Activated CD4-positive, alpha-beta T cell treated with anti-CD3 and anti-CD28 coated beads, Interleukin-2, amount 50 U/mL, for 16 hours (primary cell): ENCODE measurements at places on chromosomes 6 and 20.

- DNase-seq = no peak
These were observed 208.7 kb downstream of the PHF3 start for GRCh38 chr6:63844287-63844686.

GRCh38 chr20:38304845-38305447 lies 990 bp downstream of the BPI start:
- DNase-seq = peak; percentile 39

GRCh38 chr6:170013815-170014214 lies 262.4 kb downstream of the ERMARD start:
- DNase-seq = no peak

DNA sequence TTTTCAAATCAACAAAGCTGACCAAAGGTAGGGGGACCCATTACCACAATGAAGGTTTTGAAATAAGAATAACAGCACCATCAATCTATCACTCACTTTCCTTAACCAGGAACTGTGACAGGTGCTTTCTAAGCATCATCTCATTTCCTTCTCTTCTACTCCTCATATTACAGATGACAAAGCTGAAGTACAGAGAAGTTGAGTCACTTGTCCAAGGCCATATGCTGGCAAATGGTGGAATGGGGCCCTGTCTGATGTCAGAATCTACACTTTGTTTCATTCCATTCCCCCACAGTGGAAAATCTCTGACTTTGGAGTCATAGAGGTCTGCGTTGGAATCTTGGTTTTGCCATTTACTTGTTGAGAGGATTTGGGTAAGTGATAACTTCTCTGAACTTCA lies 222.5 kb upstream of the LRFN2 start:
- DNase-seq = no peak

GRCh38 chr20:1894471-1894950 lies 696 bp upstream of the SIRPA start:
- DNase-seq = no peak

- DNase-seq = no peak
These were observed 116.5 kb downstream of the SAMD5 start for GRCh38 chr6:147624946-147625515.

GRCh38 chr6:68544450-68544849 lies 90.6 kb upstream of the ADGRB3 start:
- DNase-seq = no peak

- DNase-seq = no peak
These were observed 3.6 kb upstream of the NUP153 start for GRCh38 chr6:17710331-17710730.

- DNase-seq = peak; percentile 70
These were observed 159.2 kb downstream of the CD109 start for GRCh38 chr6:73854998-73855718.

DNA sequence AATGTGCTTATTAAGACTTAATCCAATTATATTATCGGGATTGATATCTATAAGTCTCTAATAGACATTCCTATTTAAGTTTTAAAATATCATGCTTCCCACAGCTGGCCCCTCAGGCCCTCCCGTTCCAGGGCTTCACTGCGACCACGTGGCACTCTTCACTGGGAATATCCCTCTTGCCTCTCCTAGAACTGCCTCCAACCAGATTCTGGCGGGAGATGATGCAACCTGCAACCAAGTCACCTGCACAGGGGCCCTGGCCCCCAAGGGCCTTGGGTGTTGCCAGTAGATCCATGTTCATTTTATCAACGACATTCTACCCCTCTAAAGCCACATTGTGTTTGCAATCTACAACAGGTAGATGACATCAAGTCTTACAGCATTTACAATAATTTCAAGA lies 18.4 kb upstream of the RAMACL start:
- DNase-seq = no peak

- no peak for DNase-seq
These were observed 58.6 kb upstream of the DACT2 start for GRCh38 chr6:168377856-168378832.

- no peak for DNase-seq
These were observed 46.9 kb downstream of the STXBP5 start for GRCh38 chr6:147251072-147251471.

DNA sequence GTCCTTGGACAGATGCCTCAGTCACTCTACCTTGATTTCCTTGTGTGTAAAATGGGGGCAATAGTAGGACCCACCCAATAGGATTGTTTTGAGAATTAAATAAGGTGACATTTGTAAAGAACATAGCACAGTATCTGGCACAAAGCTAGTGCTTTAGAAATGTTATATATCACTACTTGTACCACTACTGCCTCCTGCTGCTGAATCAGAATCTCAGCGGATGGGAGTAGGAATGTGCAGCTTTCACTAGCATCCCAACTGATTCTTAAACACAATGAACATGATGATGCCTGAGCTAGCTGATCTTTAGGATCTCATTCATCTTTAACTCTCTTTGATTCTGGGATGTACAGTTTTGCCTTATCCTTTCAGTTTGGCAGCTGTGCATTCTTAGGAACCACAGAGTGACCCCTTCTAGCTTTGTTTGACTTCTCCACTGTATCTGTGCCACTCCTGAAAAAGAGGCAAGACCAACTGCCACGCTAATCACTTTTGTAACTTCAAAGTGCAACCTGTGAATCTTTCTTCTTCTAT lies 7.2 kb downstream of the PBOV1 start:
- DNase-seq = no peak

DNA sequence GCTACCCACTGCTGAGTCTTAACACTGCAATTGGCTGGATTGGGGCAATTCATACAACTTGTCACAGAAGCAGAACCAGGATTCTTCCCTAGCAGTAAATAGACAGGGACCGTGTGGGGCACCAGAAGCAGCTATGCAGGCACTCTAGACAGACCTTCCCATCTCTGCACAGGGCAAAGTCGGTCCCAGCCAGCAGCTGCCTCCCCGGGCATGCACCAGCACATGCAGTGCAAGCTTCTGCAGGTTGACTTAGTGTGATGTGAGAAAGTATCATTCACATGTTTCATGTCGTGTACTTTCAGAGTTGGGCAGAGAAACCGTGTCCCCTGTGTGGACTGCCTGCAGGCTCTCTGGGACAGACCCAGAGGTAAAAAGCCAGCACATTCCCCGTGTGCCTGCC lies 98.0 kb upstream of the FOXA2 start:
- no peak for DNase-seq

DNA sequence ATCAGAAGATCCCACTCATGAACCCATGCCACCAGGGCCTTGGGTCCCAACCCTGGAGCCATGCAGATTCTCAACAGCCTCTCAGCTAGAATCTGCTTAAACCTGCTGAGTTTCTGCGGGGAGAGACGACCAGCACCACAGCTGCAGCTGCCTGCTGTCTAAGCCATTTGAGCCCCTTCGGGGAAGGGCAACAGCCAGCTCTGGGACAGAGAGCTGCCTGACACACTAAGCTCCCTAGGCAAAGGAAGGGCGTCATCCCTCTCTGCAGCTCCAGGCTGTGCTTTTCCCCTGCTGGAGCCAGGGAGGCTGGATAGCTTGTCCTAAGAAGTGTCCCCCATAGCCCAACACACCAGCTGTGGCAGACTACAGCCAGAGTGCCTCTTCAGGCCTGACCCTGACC lies 182.5 kb downstream of the OTOR start:
- no peak for DNase-seq

GRCh38 chr20:23407781-23408464 lies 13.4 kb downstream of the NAPB start:
- peak; percentile 32 for DNase-seq

- DNase-seq = no peak
These were observed 311.5 kb downstream of the LAMA2 start for GRCh38 chr6:129194306-129194941.

GRCh38 chr6:114718716-114719270 lies 376.0 kb upstream of the HS3ST5 start:
- no peak for DNase-seq

- no peak for DNase-seq
These were observed 41.0 kb upstream of the NFATC2 start for GRCh38 chr20:51583499-51583898.

DNA sequence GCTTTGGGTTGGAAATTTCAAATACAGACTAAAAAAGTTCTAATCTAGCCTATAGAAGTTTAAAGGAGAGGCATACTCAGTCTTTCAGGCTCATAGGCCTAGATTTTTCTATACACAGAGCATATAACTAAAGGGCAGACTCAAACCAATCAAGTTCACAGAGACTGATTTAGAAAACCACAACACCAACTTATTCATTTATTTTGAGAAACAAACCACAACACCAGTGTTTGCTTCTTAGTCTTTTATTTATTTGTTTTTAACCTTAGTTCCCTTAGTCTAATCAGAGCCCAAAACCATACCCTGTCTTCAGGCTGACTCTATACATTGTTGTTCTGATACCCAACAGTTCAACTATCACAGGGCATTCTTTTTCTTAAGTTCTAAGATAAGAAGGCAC lies 103.7 kb downstream of the REV3L start:
- no peak for DNase-seq

GRCh38 chr6:166942393-166943168 lies 13.8 kb downstream of the RNASET2 start:
- peak; percentile 79 for DNase-seq

DNA sequence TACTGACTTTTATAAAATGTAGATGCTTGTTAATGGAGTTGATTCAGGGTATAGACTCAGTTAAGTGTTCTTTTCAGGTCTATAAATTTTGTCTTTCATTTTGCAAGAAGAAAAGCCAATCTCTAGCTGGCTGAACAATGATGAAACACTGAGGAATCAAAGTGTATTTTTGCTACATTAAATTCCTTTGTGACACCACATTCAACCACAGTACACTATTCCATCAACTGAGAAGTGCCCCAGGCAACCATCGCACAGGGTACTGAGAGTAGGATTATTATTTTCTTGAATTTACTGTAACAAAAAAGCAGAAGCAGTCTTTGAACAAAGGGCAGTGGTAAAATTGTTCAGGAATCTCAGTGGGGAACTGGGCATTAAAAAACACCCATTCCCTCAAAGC lies 83.6 kb downstream of the PREP start:
- DNase-seq = no peak

GRCh38 chr6:108293527-108294296 lies 1.1 kb upstream of the AFG1L start:
- DNase-seq = no peak

GRCh38 chr20:17910828-17911294 lies 57.7 kb downstream of the SNX5 start:
- no peak for DNase-seq

DNA sequence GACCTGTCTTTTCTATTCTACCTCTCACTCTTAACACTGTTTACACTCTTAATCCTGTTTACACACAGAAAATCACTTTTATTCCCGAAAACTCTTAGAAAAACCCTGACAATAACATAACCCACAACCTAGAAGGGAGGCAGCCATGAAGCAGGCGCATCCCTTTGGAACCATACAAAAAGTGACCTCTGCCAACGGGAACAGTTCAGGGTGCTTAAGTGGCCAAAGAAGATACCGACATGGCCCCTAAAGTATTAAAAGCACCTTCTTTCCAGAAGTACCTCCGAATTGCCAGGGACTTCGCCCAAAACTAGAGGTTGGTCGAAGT lies 490 bp downstream of the MMUT start:
- no peak for DNase-seq

- peak; percentile 57 for DNase-seq
These were observed 2.6 kb upstream of the ZBP1 start for GRCh38 chr20:57622579-57623381.
